ENCODE measurements at places on chromosomes 12 and 14.

DNA sequence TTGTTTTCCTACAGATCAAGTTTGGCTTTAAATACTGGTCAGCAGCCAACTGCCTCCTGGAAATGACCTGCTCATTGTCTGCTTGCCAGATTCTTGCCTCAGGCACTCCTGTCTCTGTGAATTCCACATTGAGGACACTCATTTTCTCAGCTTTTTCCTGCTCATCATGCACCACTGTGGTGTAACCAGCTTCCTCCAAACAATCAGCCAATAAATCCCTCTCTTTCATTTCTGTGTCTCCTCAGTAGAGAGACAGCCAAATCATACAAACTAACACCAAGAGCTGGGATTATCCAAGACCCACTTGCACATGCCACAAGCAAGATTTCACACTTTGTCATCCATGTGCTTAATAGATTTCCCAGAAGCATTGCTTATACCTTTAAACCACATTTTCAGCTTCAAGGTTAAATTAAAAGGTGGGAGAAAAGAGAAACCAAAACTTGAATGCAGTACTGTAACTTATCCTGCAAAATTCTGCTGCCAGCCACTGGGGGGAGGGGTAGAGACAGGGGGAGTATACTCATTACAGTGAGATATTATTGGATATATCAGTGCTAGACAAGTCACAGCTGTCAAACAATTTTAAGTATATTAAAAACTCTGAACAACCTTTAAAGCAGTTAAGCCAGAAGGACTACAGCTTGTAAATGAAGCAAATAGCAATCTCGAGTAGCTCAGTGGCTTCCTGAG is 105.0 kb downstream of the PPP2R5E start:
- no peak for DNase-seq

DNA sequence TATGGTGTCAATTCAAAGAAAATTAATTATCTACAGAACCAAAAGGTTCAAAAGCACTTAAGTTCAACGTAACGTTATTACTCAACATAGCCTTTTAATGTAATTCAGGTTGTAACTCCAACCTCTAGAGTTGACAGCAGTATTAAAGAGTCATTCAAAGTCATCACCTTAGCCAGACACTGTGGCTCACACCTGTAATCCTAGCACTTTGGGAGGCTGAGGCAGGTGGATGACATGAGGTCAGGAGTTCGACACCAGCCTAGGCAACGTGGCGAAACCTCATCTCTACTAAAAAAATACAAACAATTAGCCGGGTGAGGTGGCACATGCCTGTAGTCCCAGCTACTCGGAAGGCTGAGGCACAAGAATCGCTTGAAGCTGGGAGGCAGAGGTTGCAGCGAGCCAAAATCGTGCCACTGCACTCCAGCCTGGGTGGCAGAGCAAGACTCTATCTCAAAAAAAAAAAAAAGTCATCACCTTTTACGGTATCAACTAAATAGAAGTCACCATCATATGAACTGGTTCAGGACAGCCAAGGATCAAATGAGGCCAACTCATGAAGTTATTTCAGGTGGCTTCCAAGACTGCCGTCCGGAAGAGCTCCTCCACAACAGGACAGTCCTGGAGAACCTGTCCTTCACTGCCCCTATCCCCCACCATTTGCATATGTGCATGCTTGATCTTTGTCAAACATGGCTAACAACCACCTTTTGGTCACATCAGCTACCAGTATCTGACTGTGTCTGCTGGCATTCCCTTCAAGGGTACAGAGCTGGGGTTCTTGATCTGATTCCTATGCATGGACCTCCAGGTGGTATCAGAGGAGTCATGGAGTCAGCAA is 4.2 kb downstream of the PPTC7 start:
- DNase-seq = no peak

- DNase-seq = no peak
Measured at GRCh38 chr14:25226214-25226613, 176.3 kb upstream of the STXBP6 start.

- DNase-seq = no peak
Measured at GRCh38 chr14:80213602-80214001, 2.3 kb upstream of the DIO2 start.

DNA sequence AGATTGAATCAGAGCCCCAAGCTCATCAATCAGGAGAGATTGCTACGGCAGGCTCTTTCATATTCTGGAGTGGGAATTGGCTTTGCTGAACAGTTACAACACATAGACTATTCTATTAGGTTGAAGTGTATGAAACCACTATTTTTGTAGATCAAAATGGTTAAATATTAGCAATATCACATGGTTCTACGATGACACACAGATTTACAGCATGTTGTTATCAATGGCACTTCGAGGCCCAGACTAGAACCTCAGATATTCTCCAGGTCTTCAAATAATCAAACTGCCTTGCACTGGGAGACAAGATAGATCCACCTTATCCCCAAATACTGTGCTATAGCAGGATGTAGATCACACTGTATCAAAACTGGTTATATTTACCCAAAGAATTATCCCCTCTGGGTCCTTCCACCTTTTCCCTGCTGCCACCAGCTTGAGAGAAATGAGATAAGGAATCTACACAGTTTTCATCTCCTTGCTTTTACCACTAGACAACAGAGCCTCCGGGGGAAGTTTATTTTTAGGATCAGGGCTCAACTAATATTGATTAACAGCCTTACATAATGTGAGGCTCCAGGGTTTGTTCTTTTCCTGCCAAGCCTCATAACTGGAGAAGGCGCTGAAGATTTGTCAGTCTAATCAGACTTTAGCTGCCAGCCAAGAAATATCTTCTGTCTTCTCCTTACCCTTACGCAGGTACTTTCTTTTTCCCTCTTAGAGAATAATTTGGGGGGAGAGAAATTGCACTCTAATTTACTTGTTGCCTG is 507.1 kb downstream of the DIO2 start:
- DNase-seq = no peak

GRCh38 chr12:102564026-102564425 is 83.7 kb upstream of the IGF1 start:
- DNase-seq = no peak

DNA sequence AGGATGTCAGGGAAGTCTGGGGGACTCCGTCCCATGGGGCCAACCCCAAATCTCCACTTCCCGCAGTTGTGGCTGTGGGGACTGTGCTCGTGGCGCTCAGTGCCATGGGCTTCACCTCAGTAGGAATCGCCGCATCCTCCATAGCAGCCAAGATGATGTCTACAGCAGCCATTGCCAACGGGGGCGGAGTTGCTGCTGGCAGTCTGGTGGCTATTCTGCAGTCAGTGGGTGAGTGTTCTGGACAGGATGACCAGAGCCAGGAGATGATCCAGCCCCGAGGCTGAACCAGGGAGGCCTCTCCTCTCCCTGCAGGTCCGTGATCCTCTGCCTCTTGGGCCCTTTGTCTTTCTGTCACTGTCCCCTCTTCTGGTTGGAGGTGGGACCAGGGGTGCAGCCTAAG is 8.8 kb upstream of the IFI27 start:
- DNase-seq = no peak

DNA sequence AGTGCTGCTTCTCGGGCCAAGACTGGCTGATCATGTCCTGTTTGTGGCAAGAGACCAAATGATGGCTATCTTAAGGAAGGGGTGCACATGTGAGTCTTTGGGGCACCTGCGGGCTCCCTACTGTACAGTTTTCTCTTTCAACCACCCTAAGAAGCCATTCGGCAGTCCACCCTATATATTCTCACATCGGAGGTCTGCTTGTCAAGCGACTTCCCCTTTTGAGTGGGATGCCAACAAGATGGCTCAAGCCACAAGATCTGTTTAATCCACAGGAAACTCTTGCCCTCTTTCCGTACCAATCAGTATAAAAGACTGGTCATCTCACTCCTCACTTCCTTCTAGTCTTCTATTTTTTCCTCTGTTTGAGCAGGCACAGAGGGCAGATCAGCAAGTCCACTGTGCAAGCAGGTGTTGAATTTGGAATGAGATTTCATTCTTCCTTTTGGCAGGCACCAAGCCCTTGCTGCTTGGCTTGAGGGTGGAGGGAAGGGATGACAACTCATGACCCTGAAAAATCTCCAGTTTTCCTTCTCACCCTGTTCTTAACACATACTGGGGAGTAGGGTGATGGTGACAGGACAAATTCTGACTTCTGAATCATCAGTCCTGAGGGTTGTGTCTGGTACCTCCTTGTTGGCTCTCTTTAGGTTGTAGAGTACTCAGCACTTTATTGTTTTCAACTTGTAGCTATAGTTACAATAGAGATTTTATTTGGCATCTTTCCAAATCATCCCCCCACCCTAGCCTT is 17.6 kb downstream of the LACRT start:
- DNase-seq = no peak

- no peak for DNase-seq
Measured at GRCh38 chr12:15001733-15002382, 29.0 kb downstream of the PDE6H start.

GRCh38 chr14:75151851-75152250 is 24.6 kb downstream of the TMED10 start:
- DNase-seq = no peak

DNA sequence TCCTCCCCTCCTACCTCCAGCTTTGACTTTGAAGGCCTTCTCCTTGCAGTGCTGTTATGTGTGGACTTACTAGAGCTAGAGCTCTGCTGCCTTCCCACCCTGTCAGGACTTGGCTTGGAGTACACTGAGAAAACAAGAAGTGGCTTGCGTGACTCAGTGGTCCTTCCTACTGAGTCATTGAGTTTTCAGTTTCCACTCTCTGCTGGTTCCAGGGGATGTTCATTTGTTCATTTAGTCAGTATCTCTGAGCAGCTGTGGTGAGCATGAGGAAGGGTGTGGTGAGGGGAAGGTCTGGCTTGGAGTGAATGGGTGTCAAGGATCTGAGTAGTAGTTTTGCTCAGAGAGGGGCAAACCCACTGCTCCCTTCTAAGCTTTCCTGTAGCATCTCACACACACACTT is 17.2 kb upstream of the ELK3 start:
- DNase-seq = peak; percentile 38

DNA sequence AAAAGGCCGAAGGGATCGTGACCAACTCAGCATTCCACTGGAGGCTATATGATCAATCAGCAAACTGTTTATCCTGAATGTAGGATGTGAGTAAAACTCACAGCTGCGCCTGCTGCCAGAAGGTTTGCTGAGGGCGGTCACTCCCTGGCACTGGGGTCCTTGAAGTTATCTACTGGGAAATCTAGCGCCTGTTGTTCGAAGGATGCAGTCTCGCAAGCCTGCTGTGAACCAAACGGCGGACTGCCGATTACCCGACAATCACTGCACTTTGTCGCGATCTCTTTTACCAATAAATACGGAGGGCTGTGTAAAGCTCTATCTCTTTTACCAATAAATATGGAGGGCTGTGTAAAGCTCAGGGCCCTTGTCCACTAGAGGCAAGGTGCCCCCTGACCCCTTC is 12.9 kb downstream of the DDX51 start:
- DNase-seq = no peak

- DNase-seq = no peak
Measured at GRCh38 chr12:21300632-21301031, 34.1 kb downstream of the SLCO1A2 start.

- no peak for DNase-seq
Measured at GRCh38 chr14:67377916-67378315, 17.8 kb downstream of the EIF2S1 start.

DNA sequence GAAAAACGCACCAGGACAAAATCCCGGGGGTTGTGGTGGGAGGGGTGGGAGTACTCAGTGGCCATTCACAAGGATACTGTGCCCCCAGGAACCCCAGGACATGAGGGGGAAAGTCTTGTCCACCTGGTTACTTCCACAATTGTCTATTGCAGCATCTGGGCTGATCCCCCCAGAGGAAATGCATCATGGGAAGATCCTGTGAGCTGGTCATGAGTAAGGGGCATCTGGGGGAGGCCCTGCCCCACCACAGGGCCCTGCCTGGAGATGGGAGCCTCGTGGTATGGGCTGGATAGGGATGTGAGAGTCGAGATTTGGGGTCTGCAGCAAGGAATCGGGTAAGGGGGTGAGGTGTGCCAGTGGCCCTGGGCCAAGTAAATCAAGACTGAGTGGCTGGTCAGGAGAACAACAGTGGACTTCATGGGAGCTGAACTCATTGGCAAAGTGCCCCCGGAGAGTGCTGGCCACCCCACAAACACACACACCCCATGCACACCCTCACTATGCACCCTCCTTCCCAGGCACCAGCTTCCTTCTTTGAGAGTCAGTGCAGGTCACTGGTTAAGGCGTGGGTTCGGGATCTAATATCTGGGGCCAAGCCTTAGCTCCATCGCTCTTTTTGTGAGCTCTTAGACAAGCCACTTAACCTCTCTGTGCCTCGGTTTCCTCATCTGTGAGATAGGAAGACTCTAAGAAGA is 3.0 kb upstream of the SERPINA1 start:
- no peak for DNase-seq

DNA sequence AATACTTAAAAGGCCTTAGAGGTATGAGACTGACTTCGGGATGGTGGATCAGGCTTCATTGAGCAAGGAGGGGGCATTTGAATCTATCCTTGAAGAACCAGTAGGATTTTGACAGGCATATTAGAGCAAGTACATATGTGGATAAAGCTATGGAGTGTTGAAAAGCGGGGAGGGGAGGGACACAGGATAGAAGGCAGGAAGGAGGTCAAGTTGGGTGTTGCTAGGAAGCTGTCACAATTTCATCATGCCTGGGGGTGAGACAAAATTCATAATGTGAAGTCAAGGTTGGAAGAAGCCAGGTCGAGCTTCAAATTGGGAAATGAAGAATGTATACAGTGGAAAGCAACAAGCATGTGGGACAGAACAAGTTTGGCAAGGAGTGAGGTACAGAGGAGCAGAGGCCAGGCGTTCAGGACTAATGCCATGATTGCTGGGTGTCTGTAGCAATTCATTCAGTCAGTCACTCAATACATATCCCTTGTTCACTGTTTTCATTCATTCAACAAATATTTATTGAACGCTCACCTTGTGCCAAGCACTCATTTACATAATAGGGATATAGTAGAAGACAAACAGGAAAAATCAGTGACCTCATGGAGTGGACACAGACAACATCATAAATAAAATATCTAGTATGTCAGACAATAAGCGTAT is 58.3 kb upstream of the LTA4H start:
- DNase-seq = no peak

DNA sequence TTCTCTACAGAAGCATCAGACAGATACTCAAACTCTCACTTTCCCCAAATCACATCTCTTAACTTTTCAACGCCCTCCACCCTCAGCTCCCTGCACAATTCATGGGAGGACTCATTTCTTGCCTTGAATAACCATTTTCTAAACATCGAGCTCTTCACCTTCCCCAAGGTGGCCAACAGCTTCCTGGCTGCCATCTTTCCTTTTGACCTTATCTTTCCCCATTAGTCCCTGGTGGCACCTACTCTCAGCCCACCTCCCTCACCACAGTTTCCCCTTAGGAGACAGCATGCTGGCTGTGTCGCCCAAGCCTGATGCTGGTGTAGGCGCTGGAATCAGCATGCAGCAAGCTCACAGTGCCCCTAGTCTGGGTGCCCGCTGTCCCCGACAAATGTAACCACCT is 8.4 kb upstream of the OAS1 start:
- no peak for DNase-seq

DNA sequence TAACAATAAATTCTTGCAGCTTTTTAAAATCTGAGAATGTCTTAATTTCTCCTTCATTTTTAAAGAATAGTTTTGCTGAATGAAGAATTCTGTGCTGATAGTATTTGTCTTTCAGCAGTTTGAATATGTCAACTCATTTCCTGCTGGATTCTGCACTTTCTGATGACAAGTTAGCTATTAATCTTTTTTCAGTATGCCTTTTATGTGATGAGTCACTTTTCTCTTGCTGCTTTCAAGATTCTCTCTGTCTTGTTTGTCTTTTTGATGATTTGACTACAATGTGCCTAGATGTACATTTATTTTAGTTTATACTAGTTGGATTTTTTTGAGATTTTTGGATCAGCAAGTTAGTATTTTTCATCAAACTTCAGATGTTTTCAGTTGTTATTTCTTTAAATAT is 87.9 kb upstream of the AVPR1A start:
- DNase-seq = no peak
